ENCODE measurements at places on chromosomes 2 and 18.

DNA sequence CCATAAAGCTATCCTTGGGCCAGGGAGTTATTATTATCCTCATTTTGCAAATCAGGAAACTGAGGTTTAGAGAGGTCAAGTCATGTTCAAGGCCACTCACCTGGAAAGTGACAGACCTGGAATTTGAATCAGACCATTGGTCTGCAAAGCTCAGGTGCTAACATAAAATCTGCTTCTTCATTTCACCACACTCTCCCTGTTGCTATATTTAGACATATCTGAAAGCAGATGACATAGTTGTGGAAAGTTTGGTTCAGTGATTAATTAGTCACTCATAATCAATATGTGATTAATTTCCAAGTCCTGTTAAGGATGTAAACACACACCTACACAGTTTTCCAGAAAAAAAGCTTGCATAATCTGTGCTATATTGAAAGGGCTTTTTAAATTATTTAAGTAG, 57.4 kb downstream of the LINC00305 start:
- no peak for DNase-seq

DNA sequence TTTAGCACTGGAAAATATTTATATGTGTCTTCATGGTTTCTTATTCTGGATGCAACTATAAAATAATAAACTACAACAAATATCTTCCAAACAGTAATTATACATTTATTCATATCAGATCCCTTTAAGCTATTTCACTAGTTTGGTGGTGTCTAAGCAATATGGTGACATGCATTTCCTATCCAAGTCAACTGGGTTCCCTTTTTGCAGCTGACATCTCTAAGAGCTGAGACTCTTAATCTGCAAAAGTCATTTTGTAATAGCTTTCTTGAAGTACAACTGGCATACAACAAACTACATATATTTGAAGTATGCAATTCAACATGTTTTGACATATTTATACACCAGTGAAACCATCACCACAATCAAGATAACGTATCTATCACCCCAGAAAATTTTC, 59.9 kb upstream of the SLC1A4 start:
- no peak for DNase-seq

GRCh38 chr2:7111626-7112025, 194.4 kb downstream of the RNF144A start:
- no peak for DNase-seq

- no peak for DNase-seq
Measured at GRCh38 chr2:200161458-200161857, 145.0 kb upstream of the SPATS2L start.

GRCh38 chr2:168312036-168312822, 64.8 kb upstream of the STK39 start:
- no peak for DNase-seq

Data from ecto neural progenitor cell (in vitro differentiated cells).